CD4-positive, alpha-beta T cell treated with Interferon gamma for 1 hour (primary cell): ENCODE measurements at places on chromosomes 11 and 22.

DNA sequence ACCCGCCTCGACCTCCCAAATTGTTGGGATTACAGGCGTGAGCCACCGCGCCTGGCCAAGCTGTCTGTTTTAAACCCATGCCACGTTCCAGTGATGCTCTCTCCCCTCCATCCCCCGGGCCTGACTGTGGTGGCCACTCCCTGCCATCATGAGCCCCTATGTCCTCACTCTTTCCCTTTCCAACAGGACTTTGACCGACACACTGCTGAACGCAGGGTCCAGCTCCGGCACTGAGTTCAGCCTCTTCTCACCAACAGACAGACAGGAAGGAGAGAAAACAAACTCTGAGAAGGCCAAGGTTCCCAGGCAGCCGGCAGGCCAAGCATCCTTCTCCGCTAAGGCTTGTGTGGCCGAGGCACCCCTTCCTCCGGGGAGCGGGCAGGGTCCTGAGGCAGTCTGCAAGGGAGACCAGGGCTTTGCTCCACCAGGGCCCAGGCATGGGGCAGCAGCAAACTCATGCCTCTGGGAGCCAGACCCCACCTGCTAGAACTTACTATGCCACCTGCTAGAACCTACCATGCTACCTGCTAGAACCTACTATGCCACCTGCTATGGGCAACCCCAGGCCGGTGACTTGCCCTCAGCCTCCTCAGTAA, 152.7 kb downstream of the CRYBB2 start:
- DNase-seq, result no peak

- no peak for DNase-seq
These were observed 29.4 kb downstream of the GRIK4 start for GRCh38 chr11:120540744-120541465.

GRCh38 chr11:76426660-76427059, 18.2 kb upstream of the EMSY start:
- DNase-seq, result no peak

DNA sequence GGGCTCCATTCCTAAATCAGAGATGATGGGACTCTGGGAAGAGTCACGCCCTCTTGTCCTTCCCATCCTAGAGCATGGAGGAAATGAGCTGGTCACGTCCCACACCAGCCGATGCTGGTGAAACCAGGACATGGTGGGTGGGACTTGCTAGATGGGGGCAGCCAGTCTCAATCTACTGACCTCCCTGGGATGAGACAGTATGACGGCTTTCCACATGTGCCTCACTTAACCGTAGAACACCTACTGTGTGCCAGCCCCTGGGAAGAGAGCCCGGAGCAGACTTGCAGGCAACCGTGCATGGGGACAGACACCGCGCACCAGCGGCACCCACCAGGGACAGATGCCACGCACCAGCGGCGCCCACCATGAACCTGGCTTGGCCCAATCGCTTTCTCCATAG, 3.8 kb downstream of the OSBPL5 start:
- no peak for DNase-seq

DNA sequence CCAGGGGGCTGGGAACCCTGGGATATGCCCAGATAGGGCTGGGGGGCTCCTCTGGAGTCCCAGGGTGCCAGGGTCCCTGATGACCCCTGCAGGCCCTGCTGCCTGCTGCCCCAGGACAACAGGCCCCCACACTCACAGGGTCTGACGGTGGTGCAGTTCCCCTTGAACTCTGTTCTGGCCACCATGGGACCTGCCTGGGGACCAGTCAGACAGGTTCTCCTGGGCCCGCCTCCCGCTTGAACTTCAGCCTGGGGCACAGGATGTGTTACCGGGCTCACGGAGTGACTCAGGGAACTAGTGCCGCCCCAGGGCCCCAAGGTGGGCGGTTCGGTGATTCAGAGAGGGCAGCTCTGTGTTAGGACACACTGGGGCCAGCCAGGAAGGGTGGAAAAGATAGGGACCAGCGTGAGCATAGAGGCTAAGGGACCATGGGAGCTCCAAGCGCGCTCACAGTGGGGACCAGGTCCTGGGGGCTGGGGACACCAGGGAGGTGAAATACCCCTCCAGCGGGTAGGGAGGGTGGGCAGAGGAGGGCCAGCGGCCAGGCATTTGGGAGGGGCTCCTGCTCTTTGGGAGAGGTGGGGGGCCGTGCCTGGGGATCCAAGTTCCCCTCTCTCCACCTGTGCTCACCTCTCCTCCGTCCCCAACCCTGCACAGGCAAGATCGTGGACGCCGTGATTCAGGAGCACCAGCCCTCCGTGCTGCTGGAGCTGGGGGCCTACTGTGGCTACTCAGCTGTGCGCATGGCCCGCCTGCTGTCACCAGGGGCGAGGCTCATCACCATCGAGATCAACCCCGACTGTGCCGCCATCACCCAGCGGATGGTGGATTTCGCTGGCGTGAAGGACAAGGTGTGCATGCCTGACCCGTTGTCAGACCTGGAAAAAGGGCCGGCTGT, 21.5 kb upstream of the TXNRD2 start:
- DNase-seq, result no peak

DNA sequence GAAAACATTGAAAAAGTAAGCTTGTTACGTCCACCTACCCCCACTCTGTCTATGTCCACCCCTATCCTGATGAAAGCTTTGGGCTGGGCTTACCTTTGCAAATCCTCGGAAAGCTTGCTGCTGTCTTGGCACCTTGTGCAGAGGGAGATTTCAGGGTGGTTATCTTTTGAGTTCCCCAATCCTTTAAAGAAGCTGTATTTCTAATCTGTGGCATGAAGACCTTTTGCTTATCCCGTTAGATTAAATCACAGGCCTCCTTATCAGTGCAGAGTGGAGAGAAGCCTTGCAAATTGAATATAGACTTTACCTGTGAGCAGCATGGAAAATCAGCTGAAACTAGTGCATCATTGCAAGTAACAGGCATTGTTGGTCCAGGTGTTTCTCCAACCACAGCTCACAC, 580.6 kb upstream of the ANO5 start:
- no peak for DNase-seq

GRCh38 chr11:35134403-35135148, 4.4 kb upstream of the CD44 start:
- DNase-seq, result no peak

- no peak for DNase-seq
These were observed 52.8 kb downstream of the CBL start for GRCh38 chr11:119258983-119259382.

GRCh38 chr22:48745842-48746788, 1081.6 kb downstream of the BRD1 start:
- DNase-seq, result no peak

GRCh38 chr11:103380031-103380430, 270.8 kb downstream of the DYNC2H1 start:
- no peak for DNase-seq

- no peak for DNase-seq
These were observed 28.7 kb downstream of the DRD4 start for GRCh38 chr11:665704-666281.

- DNase-seq, result no peak
These were observed 69.2 kb downstream of the BLID start for GRCh38 chr11:122046846-122047245.

DNA sequence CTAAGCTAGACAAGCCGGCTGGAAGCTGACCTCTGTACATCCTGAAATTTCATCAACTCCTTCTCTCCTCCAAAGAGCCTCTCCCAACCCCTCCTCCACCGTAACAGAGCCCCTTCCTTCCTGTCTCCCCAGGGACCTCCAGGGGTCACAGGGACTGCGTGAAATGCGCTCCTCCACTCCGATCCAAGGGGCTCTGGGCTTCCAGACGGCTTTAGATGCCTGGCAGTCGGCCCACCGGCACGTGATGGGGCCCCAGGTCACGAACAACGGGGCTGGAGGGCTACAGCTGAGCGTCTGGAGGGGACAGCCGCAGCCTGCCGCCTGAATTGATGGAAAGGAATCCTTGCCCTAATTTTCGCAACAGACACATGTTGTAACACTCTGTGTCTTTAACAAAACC, 264.1 kb downstream of the MN1 start:
- no peak for DNase-seq

DNA sequence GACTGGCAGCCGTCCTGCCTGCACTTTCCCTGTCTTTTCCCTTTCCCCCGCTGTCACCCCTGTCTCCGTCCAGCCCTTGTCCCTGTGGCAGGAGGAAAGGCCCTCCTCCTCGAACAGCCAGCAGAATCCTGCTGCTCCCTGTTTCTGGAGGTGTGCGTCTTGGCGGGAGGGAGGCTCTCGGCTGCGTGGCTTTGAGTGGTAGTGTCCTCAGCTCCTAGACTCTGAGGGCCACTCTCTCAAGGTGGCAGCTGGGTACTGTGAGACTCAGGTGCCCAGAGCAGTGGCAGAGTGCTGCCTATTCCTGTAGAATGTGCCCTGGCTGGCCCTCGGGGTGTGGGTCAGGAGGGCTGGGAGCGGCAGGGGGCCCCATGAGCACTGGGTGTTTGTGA, 9.1 kb upstream of the RANBP1 start:
- no peak for DNase-seq

DNA sequence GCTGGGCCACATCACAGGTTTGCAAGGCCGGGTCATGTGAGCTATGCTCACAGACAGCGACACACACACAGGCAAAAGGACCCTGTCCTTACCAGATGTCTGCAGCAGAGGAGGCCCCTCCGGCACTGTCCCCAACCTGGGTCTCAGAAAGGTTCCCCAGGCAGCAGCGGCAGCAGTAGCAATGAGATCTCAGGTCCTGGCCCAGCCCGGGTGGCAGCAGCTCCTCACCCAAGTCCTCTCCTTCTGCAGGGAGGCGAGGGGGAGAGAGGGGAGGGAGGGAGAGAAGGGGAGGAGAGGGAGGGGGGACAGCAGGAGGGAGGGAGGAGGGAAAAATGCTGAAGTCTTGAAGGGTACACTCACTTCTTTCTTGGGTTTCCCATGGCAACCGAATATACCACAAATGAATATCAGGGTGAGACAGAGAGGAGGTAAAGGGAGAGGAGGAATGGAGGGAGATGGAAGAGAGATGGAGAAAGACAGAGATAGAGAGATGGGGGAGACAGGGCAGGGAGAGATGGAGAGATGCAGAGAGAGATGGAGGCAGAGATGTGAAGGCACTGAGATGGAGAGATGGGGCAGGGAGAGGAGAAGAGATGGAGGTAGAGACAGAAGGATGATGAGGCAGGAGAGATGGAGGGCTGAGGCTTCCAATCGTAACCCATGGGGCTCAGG, 9.5 kb downstream of the ELFN2 start:
- no peak for DNase-seq

- DNase-seq, result peak; percentile 36
These were observed 537 bp downstream of the EP300 start for GRCh38 chr22:41092847-41093411.

DNA sequence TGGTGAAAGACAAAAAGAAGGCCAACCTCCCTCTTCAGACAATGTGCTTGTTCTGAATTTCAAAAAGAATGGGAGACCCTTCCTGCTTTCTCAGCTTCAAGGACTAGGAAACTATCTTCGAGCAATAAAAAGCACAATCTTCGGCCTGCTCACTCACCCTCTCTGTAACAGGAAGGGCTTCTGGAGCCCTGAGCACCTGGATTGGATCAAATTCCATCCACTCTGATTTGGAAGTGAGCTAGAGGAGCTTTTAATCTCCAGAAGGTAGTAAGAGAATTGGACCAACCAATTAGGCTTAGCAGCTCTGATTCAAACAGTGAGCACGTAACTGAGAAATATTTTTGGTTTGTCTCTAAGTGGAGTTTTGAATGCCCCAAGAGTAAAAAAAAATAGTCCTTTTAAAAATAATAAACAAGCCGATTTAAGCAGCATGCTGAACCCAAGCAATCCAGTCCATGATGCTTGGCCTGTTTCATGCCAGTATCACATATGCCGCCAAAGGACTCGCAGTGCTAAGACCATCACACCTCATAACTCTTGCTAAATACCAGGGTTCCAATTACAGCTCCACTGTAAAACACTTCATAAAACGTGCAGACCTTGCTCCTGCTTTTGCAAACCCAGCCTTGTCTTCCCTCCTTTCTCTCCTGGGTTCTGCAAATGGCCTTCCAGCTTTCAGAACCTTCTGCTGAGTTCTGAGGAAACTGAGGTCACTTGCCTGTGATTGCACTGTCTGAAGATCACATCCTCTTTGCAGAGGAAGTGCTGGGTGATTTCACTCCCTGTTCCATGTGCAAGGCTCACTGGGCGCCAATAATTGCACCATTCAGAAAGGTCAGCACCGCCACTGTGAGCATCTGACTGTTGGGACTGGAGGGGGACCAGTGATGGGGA, 74.4 kb downstream of the SLC1A2 start:
- peak; percentile 32 for DNase-seq

GRCh38 chr22:36552289-36552688, 23.3 kb upstream of the EIF3D start:
- peak; percentile 15 for DNase-seq

DNA sequence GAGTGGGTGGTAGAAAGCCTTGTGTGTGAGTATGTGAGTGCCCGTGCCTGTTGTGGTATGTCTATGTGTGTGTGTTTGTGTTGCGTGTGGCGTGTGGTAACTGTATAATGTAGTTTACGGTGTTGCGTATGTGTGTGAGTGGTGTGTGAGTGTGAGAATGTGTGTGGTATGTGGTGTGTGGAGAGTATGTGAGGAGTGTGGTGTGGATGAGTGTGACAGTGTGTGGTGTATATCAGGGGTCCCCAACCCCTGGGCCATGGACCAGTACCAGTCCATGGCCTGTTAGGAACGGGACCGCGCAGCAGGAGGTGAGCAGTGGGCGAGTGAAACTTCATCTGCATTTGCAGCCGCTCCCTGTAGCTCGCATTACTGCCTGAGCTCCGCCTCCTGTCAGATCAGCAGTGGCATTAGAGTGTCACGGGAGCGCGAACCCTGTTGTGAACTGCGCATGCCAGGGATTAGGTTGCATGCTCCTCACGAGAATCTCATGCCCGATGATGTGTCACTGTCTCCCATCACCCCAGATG, 5.7 kb downstream of the UPK3A start:
- no peak for DNase-seq

GRCh38 chr11:93908689-93909088, 58.3 kb upstream of the VSTM5 start:
- DNase-seq, result no peak

DNA sequence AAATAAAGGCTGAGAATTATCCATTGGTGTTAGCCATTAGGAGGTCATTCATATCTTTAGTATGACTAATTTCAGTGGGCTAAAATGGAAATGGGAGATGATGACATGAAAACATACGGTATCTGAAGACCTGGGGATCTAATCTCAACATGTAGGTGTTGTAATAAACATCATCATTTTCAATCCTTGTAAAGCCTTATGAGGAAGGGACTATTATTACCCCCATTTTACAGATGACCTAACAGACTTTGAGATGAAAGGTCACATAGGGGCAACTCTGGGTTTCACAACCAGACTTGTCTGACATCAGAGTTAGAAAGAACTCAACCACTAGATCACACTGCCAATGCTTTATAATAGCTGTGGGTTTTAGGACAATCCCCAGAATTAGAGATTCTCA, 34.8 kb upstream of the TMEM135 start:
- DNase-seq, result no peak

GRCh38 chr11:26761361-26761809, 39.5 kb upstream of the SLC5A12 start:
- DNase-seq, result no peak

DNA sequence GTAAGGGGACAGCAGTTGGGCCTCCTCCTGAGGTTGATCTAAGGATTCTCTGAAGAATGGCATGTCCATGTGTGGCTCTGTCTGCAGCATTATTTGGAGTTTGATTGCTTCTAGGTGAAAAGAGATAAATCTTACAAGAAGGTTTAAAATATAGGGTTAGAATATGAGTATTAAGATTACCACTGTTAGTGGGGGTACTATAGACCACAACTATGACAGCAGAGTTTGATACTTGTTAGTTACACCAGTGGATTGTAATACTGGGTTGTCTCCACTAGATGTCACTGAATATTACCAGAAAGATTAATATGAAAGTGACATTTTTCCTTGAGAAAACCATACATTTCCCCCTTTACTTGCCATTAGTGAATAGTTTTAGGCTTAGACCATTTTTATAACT, 47.9 kb downstream of the ZNF280B start:
- DNase-seq, result no peak
